Stimulated activated CD8-positive, alpha-beta memory T cell treated with anti-CD3 and anti-CD28 coated beads, Interleukin-4, amount 100 ng/mL, for 4 hours (primary cell): ENCODE measurements at places on chromosomes 16 and 17.

GRCh38 chr16:88375996-88376834 is 6.5 kb upstream of the ZNF469 start:
- no peak for DNase-seq

DNA sequence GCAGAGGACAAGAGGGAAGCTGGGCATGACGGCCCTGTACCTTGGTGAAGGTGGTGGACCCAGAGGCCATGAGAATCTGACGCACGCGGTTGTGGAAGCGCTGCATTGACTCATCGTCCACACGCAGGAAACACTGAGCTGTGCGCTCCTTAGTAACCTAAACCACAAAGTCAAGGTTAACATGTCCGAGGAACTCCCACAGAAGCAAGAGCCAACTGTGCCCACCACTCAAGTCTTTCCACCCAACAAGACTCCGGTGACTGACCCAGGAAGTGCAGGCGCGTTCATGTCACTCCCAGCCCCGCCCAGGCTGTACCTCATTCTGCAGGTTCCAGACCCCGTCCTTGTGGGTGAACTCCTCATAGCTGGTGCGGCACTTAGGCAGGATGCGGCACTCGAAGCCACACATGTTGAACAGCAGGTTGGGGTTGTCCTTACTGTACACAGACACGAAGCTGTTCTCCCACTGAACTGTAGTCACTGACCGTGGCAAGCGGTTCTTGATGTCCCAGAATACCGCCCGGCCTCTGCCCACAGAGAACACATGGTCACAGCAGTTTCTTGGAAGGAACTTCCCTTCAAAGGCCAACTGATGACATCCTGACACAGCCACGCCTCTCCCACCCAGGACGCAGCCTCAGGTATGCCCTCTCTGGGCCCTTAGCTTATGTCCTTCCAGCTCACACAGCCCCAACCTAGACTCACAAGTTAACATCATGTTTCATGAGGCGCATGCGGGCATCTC is 11.5 kb downstream of the PRPF8 start:
- no peak for DNase-seq

DNA sequence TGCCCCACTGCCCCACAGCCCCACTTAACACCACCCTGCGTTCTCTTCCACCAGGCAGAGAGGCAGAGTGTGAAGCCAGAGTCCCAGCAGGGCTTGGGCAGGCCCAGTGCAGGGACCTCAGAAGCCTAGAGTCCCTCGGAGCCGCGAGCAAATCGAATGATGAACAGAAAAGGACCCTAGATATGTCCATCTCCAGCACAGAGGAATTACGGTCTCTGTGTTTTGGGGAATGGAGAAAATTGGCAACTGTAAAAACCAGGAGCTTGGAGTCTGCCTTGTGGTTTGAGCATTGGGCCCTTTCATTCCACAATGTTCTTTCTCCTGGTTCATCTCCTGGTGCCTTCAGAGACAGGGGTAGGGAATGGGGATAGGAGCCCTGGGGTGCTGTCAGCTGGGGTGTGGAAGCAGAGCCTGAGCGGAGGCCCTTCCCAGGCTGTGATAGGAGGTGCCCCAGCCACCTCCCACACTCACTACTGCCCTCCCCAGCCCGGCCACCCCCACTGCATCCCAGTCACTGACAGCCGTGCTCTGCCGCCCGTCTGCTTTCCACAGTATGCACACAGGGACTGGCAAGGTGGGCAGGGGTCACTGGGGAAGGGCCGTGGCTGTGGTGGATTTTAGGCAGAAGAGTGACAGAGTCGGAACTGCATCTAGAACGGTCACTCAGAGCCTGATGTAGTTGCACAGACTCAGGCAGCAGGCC is 26.7 kb downstream of the TBX4 start:
- no peak for DNase-seq

DNA sequence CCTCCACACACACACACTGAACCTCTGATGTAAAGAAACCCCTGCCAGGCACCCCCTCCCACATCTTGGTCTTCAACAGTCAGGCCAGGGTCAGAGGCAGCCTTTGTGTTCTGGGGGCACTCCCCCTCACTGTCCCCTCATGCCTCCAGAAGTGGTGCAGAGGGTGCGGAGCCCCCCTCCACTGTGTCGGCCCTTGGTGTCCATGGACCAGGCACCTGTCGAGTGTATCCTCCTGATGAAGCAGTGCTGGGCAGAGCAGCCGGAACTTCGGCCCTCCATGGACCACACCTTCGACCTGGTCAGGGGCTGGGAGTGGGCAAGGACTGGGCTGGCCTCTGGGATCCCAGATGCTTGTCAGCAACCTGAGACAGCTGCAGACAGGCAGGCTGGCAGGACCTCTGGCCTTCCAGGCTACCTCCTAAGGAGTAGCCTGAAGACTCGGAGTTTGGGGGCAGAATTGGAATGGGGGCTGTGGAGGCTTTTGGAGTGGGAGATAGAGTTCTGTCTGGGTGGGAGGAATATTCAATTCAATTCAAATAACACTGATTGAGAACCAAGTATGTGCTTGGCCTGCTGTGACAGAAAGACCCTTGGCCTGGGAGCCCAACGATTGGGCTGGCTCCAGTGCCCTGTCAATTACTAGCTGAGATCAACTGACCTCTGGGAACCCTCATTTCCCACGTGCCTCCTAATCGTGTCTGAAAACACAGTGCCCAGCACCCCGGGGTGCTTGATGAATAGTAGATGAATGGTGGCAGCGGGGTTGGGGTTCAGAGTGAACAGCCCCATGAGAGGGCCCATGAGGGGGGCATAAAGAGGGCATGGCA is 11.5 kb downstream of the GUCY2D start:
- DNase-seq: no peak

- no peak for DNase-seq
Observed at GRCh38 chr17:1644493-1645206, 882 bp downstream of the SCARF1 start.

- no peak for DNase-seq
Observed at GRCh38 chr16:54360681-54361080, 74.1 kb upstream of the IRX3 start.

- no peak for DNase-seq
Observed at GRCh38 chr16:1823821-1824220, 2.8 kb downstream of the HAGH start.

DNA sequence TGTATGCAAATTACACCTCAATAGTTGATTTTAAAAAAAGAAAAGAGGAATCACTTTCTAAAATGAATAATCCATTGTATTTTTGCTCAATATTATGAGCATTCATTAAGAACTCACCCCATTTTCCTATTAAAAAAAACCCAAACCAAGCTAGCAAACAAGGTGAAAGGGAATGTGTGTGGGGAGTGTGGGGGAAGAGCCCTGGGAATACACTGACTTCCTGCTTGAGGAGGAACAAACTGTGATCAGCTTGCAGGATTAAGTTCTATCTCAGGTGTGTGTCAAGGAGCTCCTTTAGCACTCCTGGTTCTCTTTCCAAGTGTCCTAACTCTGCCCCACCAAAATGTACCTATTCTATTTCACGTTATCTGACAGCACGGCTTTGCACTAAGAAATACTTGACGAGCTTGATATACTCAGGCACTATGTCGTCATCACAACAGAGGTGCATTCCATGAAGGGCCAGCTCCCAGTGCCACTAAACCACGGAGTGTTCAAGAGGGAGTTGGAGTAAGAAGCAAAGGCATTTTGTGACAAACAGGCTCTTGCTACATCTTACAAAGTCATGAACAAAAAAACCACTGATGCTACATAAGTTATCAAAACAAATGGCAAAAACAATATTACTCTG is 73.2 kb downstream of the MYH10 start:
- DNase-seq: no peak

GRCh38 chr17:2693561-2694380 is 17.8 kb downstream of the CLUH start:
- no peak for DNase-seq

GRCh38 chr16:56608876-56609462 is 585 bp downstream of the MT2A start:
- DNase-seq: no peak

- DNase-seq: no peak
Observed at GRCh38 chr17:70624211-70624610, 454.9 kb downstream of the KCNJ2 start.

- DNase-seq: no peak
Observed at GRCh38 chr16:24935336-24935735, 79.8 kb downstream of the ARHGAP17 start.

- no peak for DNase-seq
Observed at GRCh38 chr16:46775214-46775613, 27.1 kb upstream of the MYLK3 start.

DNA sequence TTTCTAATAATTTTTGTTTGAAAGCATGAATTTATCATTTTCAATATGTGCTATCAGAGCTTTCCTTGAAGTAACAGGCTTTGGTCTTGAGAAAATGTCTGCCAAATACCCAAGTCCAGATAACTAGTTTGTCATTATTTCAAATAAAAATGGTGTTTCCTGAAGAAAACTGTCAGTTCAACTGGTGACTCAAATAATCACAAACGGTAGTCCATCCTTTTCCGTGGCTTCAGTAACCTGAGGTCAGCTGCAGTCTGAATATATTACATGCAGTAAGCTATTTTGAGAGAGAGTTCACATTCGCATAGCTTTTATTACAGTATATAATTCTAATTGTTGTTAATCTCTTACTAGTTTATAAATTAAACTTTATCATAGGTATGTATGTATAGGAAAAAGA is 9.3 kb downstream of the SAP30BP start:
- DNase-seq: no peak
